NCI-H2081 (cell line): ENCODE measurements at places on chromosomes 1 and 21.

DNA sequence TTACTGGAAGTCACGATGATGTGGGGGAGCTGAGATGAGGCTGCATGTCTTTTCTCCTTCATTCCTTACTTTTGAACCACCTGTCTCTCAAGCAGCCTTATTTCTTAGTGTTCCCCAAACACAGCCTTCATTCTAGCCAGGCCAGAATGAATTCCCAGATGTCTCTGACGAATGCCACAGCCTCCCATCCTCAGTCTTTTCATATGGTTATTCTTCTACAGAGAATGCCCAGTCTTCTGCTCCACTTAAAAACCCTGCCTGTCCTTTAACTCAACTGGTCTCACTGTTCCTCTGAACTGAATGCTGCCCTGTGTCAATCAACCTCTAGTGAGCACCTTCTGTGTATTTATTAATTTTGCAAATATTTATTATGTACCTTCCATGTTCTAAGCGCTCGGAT, 156.2 kb downstream of the PLA2G4A start:
- no peak for DNase-seq

DNA sequence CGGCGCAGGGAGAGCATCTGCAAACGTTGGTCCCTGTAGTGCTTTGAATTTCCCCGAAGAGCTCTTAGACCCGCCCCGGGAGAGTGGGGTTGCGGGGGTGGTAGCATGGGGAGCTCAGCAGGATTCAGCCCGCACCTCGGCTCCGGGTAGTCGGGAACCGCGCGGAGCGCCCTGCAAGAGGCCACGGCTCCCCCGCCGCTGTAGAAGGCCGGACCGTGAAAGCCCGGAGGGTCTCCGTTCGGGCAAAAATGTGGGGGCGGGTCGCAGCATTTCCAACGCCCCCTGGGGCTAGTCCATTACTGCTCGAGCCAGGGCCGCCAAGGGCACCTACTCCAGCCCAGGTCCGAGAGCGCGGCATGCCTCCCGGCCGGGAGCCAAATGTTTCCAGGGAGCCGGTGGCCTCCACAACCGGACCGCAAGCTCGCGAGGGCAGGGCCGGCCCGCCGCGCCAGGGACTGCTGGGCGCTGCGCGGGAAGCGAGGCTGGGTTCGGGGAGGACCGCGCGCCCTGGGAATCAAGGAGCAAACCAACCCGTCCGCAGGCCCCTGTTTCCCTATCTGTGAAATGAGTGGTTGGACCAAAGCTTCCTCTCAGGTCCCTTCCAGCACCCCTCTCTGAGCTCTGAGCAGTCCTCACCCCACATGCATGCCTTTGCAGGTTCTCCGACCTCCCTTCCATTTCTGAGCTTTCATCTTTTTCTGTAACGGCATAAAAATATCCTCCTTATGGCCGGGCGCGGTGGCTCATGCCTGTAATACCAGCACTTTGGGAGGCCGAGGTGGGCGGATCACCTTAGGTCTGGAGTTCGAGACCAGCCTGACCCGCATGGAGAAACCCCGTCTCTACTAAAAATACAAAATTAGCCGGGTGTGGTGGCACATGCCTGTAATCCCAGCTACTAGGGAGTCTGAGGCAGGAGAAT, 775 bp upstream of the TMEM63A start:
- DNase-seq: no peak

DNA sequence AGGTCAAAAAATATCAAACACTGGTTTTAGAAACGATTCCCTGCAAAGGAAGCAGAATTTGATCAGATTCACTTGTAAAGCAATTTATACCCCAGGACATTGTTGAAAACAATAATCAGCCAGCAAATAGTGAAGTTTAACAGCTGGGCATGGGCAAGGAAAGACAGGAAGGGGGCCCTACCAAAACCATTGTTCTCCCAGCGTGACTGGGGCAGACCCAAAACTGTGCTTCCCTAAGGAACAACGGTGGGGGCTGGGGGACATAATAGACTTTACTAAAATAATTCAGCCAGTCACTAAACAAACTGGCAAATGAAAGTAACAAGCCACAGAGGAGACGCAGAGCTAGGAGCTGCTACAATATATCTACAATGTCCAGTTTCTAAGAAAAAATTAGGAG, 100.2 kb downstream of the AHCTF1 start:
- no peak for DNase-seq

DNA sequence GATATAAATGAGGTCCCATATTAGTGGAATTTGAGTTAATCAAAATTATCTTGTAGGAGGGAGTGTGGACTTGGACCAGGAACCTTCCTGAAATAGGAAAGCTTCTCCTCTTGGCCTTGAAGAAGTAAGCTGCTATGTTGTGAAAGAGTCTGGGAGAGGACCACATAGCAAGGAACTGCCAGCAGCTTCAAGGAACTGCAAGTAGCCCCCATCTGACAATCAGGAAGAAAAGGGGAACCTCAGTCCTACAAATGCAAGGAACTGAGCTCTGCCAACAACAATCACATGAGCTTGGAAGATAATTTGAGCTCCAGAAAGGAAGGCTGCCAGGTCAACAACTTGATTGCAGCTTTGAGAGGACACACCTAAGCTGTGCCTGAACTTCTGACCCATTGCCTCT, 8.2 kb upstream of the PRMT6 start:
- DNase-seq: no peak

- no peak for DNase-seq
Observed at GRCh38 chr1:17434016-17434415, 5.5 kb downstream of the RCC2 start.

GRCh38 chr1:235500971-235501540, 3.2 kb downstream of the B3GALNT2 start:
- DNase-seq: no peak

DNA sequence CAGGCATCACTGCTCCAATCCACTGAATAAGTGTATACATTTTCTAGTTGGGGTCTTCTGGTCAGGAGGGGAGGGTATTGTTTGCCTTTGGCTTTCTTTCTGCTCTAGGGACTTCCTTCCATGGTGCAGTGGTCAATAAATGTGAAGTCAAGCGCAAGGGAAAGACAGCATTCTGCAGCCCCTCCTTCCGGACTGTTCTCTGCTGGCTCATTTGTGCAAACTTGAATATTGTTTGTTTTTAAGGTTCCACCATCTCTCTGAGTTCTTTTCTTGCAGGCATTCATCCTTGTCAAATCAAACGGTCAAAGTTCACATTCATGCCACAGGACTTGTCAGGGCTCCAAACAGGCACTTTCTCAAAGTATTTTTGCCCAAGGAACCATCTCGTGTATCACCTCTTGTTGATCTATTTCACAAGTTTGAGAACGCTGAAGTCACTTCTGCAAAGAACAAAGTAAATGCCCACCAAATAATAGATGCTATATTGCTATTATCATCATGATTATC, 205.6 kb upstream of the KAZN start:
- DNase-seq: no peak

DNA sequence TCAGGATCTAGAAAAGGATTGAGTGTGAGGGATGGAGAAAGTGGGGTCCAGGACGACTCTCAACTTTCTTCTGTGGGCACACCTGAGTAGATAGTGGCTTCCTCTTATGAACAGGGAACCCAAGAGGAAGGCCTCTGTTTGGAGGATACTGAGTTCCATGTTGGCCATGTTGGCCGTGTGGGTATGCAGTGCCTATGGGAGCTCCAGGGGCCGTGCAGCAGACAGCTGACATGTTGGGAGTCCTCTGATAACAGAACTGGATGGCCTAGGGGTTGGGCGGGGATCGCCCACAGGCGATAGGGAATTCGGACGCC, 43.0 kb downstream of the TMEM53 start:
- DNase-seq: no peak

DNA sequence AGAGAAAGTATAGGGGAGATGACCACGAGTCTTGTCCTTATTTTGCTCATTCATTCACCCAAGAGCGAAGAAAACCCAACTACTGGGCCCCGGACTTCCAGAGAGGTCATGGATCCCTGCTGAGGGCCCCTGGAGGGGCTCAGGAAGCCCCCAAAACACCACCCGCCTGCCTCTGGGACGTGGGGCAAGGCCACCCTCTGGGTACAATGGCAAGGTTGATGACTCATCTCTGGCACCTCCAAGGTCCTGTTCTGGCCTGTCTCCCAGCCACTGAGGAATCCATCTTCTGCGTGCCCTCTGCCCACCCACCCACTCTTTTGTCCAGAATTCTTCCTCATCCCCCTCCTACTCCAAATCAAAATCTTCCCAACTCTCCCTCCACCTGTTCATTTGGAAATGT, 21.3 kb upstream of the PRDM15 start:
- DNase-seq: no peak

DNA sequence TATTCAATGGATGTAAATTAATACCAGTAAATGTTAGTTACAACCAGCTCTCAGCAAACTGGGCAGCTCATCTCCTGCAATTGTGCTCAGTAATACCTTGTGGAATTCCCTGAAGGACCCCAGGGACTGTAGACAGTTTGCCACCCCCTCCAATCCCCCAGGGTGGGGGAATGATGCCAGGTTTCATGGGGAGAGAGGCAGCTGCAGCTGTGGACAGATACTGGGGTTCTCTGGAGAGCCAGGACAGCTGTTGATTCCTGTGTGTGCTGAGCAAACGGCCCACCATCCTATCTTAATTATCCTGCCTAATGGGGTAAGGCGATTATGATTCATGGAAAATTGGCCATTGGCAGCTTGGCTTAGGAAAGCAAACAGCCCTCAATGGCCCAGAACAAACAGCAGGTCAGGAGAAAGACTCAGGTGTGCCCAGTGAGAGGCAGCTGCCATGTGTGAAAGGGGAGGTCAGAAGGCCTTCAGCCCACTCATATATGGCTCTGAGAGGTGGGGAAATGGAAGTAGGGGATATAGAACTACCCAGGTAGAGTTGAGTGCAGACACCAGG, 148.9 kb upstream of the CTTNBP2NL start:
- peak; percentile 45 for DNase-seq

- DNase-seq: no peak
Observed at GRCh38 chr1:212620293-212620692, 11.7 kb downstream of the ATF3 start.

- DNase-seq: no peak
Observed at GRCh38 chr1:106439475-106439874, 617.0 kb upstream of the PRMT6 start.

- peak; percentile 50 for DNase-seq
Observed at GRCh38 chr1:204074274-204075138, 1.6 kb downstream of the SOX13 start.

- DNase-seq: no peak
Observed at GRCh38 chr1:217622042-217622441, 8.8 kb downstream of the GPATCH2 start.

- no peak for DNase-seq
Observed at GRCh38 chr1:107724648-107725047, 240.3 kb downstream of the VAV3 start.

- no peak for DNase-seq
Observed at GRCh38 chr1:172883387-172883791, 167.4 kb downstream of the TNFSF18 start.

GRCh38 chr1:43493661-43494450, 36.8 kb upstream of the PTPRF start:
- DNase-seq: no peak

DNA sequence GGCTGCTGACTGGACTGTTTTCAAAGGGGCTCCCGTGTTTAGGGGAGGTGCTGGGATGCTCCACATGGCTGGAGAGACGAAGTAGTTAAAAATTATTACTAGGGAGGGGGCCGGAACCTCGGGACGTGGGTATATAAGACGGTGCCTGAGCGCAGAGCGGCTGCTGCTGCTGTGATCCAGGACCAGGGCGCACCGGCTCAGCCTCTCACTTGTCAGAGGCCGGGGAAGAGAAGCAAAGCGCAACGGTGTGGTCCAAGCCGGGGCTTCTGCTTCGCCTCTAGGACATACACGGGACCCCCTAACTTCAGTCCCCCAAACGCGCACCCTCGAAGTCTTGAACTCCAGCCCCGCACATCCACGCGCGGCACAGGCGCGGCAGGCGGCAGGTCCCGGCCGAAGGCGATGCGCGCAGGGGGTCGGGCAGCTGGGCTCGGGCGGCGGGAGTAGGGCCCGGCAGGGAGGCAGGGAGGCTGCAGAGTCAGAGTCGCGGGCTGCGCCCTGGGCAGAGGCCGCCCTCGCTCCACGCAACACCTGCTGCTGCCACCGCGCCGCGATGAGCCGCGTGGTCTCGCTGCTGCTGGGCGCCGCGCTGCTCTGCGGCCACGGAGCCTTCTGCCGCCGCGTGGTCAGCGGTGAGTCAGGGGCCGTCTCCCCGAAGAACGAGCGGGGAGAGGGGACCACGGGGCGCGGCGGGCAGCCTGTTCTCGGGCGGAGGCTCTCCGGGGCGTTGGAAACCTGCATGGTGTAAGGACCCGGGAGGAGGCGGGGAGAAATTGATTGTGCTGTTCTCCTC, at the start of gene CHODL:
TSS of gene CHODL (plus strand) at position 163 of the 793 bp plus-strand sequence. CDS start at position 554, 391 bp downstream.
- DNase-seq: peak; percentile 30

DNA sequence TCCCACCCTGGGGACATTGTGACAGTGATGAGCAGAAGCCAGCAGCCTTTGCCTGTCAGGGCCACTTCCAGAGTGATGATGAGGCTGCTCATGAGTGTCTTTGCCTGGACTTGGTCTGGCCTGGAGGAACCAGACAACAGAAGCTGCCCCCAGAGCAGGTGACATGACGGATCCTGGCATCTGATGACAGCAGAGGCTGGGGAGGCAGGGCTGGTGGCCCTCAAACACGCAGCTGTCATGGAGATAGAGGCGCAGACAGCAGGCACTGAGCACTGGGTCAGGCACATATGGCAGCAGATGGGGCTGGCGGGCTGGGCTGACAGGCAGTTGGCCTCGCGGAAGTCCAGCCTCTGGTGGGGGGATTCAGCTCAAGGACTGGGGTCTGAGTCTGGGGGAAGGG, 66.4 kb upstream of the STUM start:
- DNase-seq: no peak

- no peak for DNase-seq
Observed at GRCh38 chr1:227417756-227418480, 99.6 kb upstream of the CDC42BPA start.

DNA sequence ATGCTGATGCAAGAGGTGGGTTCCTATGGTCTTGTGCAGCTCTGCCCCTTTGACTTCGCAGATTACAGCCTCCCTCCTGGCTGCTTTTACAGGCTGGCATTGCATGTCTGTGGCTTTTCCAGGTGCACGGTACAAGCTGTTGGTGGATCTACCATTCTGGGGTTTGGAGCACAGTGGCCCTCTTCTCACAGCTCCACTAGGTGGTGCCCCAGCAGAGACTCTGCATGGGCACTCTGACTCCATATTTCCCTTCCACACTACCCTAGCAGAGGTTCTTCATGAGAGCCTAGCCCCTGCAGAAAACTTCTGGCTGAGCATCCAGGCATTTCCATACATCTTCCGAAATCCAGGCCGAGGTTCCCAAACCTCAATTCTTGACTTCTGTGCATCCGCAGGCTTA, 989.0 kb downstream of the PLA2G4A start:
- no peak for DNase-seq
